ENCODE measurements at places on chromosomes 12 and 14. TPM values are rescaled to one million over a fixed set of nuclear protein-coding genes. Genes with fewer than 3 reads are reported as not detected.

The DEGS2 gene
- total RNA-seq, result 0.58 TPM

The CD9 gene
- total RNA-seq, result 38.3 TPM

The NPFF gene
- not detected for total RNA-seq

The TAS2R30 gene
- 0.32 TPM for total RNA-seq

DNA sequence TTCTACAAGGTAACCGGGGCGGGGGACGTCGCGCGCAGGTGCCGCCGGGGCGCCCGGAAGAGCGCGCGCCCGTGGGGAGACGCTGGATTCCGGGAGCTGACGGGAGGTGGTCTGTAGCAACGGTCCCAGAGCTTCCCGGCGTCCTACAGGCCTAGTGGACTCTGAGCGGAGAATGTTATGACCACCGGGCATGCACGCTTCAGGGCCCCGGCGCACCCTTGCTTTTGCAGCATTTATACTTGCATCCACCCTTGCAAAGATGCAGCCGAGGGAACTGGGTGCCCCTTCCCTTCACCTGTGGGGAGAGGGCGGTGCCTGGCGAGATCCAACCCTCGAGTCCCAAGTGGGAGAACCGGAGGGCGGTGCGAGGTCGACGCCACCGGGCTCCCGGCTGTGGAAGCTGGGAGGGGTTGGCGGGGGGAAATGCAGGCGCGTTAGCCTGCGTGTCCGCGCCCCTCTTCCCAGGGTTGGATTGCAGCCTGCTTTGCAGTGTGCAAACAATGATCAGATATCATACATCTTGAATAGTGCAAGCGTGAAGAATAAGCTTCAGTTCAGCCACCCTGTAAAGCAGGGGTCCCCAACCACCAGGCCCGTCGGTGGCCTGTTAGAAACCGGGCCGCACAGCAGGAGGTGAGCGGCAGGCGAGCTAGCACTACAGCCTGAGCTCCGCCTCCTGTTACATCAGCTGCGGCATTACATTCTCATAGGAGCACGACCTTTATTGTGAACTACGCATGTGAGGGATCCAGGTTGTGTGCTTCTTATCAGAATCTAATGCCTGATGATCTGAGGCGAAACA lies 576 bp downstream of the ERP29 start:
- peak; percentile 65 for DNase-seq

GRCh38 chr12:42135259-42135814 lies 9.3 kb downstream of the GXYLT1 start:
- peak; percentile 75 for DNase-seq

Data from LHCN-M2 (cell line).